ENCODE measurements at places on chromosomes 7 and 10.

DNA sequence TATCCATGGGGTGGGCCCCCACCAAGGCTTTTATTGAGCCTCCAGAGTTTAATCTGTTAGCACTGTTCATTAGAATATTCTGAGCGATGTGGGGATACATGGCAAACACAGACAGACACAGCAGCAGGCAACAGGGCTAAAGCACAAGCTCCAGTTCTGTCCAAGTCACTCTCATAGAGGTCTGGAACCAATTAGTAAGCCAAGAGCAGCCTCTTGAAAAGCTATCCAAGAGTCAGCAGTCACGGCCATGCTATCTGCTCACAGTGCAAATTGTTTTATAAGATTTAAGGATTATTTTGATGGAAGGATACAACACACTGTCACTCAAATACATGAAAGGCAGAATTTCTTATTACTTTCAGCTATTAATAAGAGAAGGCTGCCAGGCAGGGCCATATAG lies 86.4 kb upstream of the DGKB start:
- DNase-seq: no peak

- no peak for DNase-seq
Observed at GRCh38 chr7:17404006-17404405, 105.6 kb downstream of the AHR start.

DNA sequence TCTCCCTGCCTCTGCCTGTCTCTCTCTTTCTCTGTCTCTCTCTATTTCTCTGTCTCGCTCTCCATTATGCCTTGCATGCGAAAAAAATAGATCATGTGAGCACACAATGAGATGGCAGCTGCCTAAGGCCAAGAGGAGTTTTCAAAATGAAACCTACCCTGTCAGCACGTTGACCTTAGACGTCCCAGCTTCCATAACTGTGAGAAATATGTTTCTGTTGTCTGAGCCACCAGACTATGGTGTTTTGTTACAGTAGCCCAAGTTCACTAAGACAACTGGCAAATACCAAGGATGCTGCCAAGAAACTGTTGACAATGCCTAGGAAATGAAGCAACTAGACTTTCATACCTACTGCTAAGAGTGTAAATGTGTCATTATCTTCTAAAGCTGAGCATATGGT lies 70.6 kb upstream of the PLXDC2 start:
- no peak for DNase-seq

DNA sequence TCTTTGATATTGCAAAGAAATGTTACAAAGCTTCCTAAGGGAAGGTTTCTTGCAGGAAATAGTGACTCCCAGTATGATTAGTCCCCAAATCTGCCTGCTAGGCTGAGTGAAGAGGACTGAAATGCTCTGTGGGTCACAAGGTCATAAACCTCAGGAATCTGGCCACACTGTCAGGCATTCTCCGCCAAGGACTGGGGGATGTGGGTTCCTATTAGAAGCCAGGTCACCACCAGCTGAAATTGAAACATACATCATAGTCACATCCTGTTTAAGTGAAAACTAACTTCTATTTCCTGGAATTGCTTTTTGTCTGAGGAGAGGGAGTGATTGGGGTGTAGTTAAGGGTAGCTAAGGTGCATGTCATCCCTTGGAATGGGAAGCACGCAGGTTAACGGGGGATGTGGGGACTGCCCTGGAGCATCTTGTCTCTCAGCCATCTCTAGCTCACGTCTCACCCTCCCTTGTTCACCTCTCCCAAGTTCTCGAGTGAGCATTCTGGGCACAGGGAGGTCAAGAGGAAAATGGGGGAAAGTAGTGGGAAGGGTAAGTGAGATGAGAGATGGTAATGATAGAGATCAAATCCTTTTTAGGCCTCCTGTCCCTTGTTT lies 12.0 kb upstream of the GSAP start:
- no peak for DNase-seq

Measured in HT-29 (cell line).